Activated naive CD8-positive, alpha-beta T cell treated with anti-CD3 and anti-CD28 coated beads, Interleukin-2, amount 10 ng/mL, durations not matched to agents 7 days and 5 days (primary cell): ENCODE measurements at places on chromosomes 12 and 14. TPM values are rescaled to one million over a fixed set of nuclear protein-coding genes. Genes with fewer than 3 reads are reported as not detected.

GRCh38 chr12:8958066-8958465 is 8.6 kb upstream of the M6PR start:
- no peak for DNase-seq

DNA sequence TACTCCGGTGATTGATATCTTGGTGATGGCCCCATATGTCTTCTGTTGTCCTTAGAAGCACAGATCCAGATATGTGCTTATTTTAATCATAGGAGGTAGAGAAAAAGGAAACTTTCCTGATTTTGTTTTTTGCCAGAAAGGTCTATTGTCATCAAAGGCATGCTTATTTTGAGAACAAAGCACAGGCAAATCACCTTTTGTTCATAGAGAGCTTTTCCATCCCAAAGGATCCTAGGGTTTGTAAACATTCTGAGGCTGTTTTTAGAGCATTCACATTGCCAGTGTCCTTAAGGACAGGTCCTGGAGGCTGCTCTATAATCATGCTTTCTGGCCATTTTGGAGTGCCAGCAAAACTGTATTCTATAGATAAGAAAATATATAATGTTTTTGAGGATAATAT is 148.5 kb upstream of the SEL1L start:
- DNase-seq = no peak

DDX55 gene
- 39.3 TPM for total RNA-seq

GRCh38 chr14:68230950-68231717 is 411.6 kb downstream of the RAD51B start:
- no peak for DNase-seq

GRCh38 chr12:22821985-22822384 is 197.0 kb downstream of the ETNK1 start:
- DNase-seq = no peak

DNA sequence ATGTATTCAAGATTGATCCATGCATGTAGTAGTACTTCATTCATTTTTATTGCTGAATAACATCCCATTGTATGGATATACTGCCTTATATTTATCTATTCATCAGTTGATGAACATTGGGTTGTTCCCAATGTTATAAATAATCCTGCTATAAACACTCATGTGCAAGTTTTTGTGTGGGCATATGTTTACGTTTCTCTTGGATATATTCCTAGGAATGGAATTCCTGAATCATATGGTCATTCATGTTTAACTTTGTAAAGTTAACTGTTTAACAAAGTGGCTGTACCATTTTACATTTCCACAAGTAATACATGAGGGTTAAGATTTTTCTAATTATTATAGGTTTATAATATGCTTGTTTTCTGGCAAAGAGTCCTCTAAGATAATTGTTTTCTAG is 1568.2 kb upstream of the SEL1L start:
- DNase-seq = no peak

GRCh38 chr12:47110718-47111391 is 31.1 kb upstream of the AMIGO2 start:
- DNase-seq = no peak

PDE6H gene
- not detected for total RNA-seq

GRCh38 chr12:131912518-131913274 is 16.4 kb upstream of the PUS1 start:
- DNase-seq = no peak

GRCh38 chr12:90953956-90954421 is 987 bp downstream of the CCER1 start:
- no peak for DNase-seq

DNA sequence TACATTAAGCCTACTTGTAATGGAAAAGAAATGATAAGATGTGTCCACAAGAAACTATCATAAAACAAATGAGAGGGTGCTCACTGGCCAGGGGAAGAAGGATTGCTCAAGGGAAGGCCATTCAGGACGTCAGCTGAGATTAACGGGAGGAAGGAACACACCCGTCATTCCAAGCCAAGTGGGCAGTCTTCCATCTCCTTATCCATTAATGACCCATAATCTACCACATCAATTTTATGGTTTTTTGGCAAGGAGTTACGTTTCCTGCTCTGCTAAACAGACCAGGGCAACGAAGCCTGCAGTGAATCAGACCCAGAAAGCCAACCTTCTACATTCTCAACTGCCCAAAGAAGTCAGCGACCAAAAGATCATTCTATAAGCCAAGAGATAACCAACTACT is 25.1 kb downstream of the PRKAB1 start:
- no peak for DNase-seq

GRCh38 chr12:50387487-50387886 is 8.9 kb downstream of the FAM186A start:
- no peak for DNase-seq

SPTB gene
- not detected for total RNA-seq

- no peak for DNase-seq
Observed at GRCh38 chr12:72296389-72296788, 24.2 kb downstream of the TRHDE start.

DNA sequence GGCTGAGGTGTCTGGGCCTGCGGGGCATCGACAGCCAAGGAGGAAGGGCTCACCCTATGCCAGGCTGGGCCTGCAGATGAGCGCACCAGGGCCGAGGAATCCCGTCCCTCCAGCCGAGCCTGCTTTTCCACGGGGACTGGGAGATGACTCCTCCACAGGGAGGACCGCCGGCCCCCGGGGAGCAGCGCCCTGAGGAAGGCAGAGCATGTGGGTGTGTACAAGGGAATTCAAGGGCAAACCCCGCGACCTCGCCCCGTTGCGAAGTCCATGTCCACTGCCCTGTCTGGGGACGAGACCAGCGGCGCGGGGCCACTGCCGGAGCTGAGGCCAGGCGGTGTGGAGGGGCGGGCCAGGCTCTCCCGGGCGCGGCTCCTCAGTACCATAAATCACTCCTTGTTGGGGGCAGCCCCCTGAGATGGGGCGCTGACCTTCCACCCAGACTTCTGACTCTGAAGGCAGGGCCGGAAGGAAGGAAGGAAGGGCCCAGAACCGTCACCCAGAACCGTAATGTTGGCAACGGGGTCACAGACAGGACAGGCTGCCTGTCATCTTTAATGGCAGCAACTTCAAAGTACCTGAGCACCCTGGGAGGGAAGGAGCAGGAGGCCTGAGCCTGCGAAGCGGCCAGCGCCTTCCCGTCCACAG is 52.5 kb downstream of the RNF34 start:
- no peak for DNase-seq

GRCh38 chr12:120376416-120376815 is 7.5 kb upstream of the MSI1 start:
- no peak for DNase-seq

DNA sequence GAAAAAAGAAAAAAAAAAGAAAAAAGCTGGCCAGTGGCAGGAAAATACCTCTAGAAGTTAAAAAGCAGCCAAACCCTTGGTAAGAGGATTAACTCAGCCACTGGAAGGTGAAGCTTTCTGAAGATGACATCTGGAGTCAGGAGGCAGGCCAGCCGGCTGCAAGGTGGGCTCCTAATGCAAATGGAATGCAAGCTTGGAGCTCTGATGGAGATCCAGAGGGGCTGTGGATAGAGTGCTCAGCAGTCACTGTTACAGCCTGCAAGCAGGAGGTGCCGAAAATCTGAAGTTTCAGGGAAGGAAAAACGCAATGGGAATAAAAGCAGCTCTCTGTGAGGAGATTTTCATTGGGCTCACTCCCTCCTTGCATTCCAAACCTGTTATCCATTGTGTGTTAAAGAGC is 41.0 kb downstream of the GSC start:
- no peak for DNase-seq

- DNase-seq = no peak
Observed at GRCh38 chr14:98899441-98899840, 372.6 kb downstream of the BCL11B start.

- DNase-seq = no peak
Observed at GRCh38 chr14:102853648-102854047, 68.8 kb upstream of the AMN start.

GRCh38 chr12:83142914-83143313 is 456.2 kb downstream of the TMTC2 start:
- DNase-seq = no peak

RNASE3 gene
- not detected for total RNA-seq

DNA sequence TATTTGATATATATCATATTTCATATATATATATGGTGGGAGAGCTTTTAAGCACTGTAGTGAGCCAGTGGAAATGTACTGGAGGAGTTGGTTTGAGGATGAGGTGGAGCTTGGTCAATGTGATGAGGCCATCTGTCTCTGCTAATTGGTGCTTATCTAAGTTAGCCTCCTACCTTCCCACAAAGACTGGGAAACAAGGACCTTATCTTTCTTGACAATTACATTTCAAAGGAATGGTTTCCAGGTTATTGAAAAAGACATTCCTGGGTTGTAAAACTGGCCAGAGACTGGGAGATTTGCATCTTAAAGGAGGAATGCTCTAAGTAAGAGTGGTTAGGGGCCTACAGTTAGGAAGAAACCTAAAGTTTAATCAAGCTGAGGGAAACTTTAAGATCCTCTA is 212.8 kb upstream of the SYT1 start:
- no peak for DNase-seq

TOMM20L gene
- total RNA-seq = not detected

DNA sequence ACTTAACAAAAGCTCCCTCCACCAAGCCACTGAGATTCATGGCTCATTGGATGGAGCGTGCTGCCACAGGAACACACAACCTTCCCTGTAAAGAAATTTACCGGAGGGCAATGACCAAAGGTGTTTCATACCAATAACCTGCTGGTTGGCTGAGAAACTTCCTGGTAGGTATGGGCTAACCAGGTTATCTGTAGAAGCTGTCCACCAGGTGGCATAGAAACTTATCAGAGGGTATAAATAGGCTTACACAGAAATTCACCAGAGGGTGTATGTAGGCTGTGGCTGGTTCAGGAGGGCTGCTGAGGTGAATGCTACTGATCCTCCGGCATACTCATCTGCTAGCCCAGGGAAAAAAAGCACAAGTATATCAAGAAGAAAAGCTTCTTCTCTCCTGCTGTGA is 27.1 kb upstream of the MTERF2 start:
- no peak for DNase-seq

DNA sequence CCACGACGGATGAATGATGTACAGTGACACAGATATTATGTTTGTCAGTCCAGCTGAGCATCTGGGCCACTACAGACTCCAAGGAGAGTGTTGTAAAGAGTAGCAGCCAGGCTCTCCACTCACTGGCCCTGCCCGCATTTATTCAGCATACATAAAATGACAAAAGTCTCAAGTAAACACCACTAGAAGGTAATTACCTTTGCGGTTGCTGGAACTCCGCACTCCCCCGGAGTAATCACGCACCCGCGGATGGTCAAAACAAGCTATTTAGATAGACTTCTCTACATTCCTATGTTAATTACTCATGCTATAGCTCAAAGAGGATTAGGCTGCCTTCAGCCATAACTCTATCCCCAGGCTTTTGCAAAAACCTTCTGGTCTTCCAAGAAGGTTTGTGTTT is 18.8 kb upstream of the STRAP start:
- DNase-seq = no peak

MLXIP gene
- total RNA-seq = 61.7 TPM

DNA sequence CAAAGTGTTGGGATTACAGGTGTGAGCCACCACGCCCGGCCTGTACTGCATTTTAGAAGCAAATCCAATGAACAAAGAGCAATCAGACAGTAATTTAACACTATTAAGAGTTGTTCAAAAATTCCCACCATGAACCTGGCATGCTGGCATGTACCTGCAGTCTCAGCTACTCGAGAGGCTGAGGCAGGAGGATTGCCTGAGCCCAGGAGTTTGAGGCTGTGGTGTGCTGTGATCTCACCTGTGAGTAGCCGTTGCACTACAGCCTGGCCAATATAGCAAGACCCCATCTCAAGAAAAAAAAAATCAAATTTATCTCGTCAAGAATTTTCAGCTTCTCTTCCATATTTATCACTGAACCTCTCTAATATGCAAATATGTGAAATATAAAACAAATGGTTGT is 39.7 kb upstream of the KICS2 start:
- DNase-seq = no peak

NEUROD4 gene
- not detected for total RNA-seq
